HFFc6 (cell line): ENCODE measurements at places on chromosomes 1 and 21.
A peak's percentile ranks its signal among the peaks of the same experiment; 100 is the strongest.

- no peak for DNase-seq
Measured at GRCh38 chr1:37399830-37400464, 74.4 kb upstream of the ZC3H12A start.

- DNase-seq: no peak
Measured at GRCh38 chr1:163836481-163836880, 514.7 kb downstream of the NUF2 start.

- DNase-seq: peak; percentile 33
Measured at GRCh38 chr1:233010146-233010545, 59.7 kb downstream of the NTPCR start.

DNA sequence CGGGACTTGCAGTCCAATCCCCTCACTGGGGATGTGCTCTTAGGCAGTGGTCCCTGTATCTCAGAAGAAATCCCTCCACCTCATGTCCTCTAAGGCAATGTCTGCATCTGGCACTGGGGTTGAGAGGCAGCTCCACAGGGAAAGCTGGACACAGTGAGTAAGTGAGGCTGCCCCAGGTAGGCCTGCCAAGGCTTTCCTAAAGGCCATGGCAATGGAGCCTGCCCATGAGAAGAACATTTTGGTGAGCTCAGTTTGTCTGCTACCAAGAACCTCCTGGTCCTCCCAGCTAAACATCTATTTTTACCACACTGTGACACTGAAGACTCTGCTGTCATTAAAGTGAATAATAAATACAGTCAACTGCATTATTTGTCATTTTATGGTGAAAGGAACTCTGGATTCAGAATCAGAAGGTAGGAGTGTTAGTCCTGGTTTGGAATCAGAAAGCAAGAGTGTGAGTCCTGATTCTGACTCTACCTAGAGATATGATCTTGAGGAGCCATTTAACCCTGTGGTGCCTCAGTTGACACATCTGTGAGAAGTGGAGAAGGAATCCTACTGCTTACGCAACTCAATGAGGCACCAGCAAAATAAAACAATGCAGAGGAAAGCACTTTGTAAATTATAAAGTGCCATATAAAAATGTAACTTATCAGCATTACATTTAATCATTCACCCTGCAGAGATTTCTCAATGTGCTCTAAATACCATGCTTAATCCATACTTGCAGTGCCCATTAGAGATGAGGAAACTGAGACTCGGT, 41.0 kb downstream of the TBX15 start:
- DNase-seq: peak; percentile 64

- DNase-seq: no peak
Measured at GRCh38 chr1:12485231-12486058, 132.6 kb downstream of the DHRS3 start.

- no peak for DNase-seq
Measured at GRCh38 chr1:151729966-151730291, 8.6 kb downstream of the RIIAD1 start.
